GM04503 (cell line): ENCODE measurements at places on chromosomes 2 and 18.
A peak's percentile ranks its signal among the peaks of the same experiment; 100 is the strongest.

DNA sequence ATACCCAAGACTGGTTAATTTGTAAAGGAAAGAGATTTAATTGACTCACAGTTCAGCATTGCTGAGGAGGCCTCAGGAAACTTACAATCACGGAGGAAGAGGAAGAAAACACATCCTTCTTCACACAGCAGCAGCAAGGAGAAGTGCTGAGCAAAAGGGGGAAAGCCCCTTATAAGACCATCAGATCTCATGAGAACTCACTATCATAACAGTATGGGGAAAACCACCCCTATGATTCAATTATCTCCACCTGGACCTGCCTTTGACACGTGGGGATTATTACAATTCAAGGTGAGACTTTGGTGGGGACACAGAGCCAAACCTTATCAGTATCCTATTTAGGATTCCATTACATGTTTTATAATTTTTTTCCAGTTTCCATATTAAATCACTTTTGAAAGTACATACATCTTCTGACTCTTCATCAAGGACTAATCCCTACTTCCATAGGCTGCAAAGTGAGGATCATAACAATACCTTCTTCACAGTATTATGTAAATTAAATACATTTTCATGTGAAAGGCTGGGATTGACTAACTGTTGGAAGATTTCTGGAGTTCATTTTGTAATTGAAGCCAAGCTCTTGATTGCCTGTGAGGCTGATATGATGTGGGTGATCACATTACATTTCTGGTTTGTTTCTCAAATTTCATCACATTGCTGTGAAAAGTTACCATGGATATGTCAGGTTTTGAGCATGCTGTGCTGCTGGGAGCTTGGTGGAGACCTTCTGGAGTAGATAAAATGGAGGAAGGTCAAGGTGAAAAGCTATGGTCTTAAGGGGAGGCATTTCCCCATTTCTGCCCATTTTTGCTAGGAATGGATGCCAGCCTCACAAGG, 31.7 kb upstream of the CERS6 start:
- peak; percentile 6 for DNase-seq

DNA sequence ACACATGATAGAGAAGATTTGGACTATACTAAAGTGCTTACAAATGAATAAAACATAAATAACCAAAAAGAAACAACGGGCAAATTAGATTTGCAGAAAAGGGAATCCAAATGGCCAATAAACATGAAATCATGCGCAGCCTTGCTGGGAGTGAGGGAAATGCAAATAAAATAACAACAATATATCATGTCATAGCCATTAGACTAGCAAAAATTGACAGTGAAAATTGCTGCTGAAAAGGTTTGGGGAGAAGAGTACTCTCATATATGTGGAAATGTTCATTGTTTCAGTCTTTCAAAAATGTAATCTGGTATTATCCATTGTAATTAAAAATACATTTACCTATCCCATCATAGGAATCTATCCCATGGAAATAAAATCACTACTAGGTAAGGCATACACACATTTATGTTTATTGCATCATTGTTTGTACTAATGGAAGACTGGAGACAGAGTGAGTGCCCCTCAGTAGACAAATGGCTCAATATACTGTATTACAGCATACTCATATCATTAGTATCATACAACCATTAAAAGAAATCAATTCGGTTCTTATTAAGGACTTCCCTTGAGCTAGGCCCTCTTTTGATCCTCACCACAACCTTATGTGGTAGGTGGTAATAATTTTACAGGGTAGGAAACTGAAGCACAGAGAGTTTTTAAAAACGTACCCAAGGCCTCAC, 94.1 kb upstream of the MSTN start:
- DNase-seq = no peak

DNA sequence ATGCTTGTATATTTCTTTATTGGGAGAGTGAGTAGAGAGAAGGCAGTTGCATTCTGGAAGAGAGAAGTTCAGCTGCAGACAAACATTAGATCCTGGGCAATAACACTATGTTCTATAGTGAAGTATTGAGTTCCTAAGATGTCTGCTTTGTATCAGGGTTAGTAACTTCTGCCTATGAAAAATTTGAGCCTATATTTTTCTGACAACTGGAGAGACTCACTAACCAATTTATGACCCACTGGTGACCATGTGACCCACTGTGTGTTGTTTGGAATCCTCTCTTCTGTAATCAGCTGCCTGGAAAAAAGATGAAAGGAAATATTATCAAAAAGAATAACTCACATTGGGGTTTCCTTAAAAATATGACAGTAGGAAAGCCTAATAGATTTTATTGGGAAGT, 35.3 kb downstream of the DPP4 start:
- no peak for DNase-seq

DNA sequence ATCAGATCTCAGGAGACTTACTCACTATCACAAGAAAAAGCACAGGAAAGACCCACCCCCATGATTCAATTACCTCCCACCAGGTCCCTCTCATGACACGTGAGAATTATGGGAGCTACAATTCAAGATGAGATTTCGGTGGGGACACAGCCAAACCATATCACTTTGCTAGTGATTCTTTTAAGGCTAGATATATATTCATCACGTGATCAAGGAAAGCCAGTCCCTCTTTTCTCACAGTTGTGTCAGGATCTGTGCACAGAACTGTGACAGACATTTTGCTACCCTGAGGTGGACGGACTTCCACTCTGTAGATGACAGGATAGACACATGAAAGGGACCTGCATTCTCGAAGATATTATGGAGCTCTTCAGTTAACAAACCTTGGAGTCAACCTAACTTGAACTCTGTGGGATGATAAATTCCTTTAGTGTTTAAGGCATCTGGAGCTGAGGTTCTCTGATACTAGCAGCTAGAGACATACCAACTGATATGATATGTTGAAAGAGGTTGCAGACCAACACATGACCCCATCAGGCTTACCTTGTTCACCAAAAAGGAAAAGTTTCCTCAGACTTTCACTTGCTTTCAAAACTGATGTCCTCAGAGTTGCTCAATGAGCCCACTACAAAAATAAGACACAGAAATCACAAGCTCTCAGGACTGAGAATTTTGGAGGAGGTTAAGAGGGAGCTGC, 66.3 kb upstream of the SCG2 start:
- DNase-seq = no peak

GRCh38 chr2:216014986-216015385, 1.6 kb upstream of the MREG start:
- no peak for DNase-seq

DNA sequence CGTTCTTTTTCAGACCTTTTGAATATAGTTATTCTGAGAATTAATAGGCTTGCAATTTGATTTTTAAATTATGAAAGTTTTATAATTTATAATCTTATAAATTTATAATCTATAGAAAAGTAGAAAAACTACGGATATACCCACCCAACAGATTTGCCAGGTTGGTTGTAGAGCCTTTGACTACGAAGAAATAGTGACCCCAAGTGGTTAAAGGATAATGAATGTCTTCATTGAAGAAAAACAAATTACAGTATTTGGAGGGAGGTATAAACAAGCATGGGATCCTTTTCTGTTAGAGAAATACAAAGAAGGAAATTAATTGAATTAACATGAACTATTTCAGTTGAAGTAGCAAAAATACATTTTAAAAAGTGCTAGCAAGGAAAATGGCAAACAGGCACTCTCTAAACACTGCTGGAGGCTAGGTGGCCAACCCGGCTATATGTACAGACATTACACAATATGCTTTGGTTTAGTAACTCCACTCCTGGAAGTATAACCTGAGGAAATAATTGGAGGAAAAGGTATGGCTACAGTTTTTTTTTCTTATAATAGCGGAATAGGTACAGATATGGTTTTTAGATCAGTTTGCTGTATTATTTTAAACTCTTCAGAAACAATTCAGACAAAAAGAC, 110.9 kb downstream of the MIB1 start:
- no peak for DNase-seq

DNA sequence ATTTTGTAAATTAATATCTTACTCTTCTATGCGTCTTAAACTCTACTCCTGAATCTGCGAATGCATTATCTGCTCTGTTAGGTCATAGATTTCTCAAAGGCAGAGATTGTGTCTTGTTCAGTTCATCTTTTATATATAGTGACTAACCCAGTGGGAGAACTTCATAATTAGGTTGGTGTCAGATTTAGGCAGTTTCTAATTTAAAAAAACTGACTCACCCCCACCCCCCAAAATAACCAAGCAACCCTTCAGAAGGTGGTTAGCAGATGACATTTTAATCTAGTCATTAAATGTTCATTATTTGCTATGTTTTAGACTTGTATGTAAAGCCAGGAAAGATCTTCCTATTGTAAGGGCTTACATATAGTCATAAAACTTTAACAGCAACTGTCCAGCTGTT, 10.4 kb downstream of the SERPINB12 start:
- no peak for DNase-seq

GRCh38 chr2:174969091-174969734, 36.0 kb downstream of the CHN1 start:
- no peak for DNase-seq

- no peak for DNase-seq
These were observed 270.6 kb downstream of the SS18 start for GRCh38 chr18:25819746-25820363.

- DNase-seq = no peak
These were observed 728.6 kb upstream of the CDH2 start for GRCh38 chr18:28905509-28905908.

GRCh38 chr18:27921392-27921791, 255.5 kb downstream of the CDH2 start:
- no peak for DNase-seq
